ENCODE measurements at places on chromosomes 4 and X. TPM values are rescaled to one million over a fixed set of nuclear protein-coding genes. Genes with fewer than 3 reads are reported as not detected.

SPANXN3 gene
- total RNA-seq, result not detected

PPA2 gene
- total RNA-seq, result 67.0 TPM

MAGEA11 gene
- not detected for total RNA-seq

TAB3 gene
- 12.9 TPM for total RNA-seq

RTL9 gene
- 0.11 TPM for total RNA-seq

FGFBP1 gene
- 0.38 TPM for total RNA-seq

PPP1R2C gene
- total RNA-seq, result not detected

XG gene
- total RNA-seq, result 0.78 TPM

GATA1 gene
- total RNA-seq, result not detected

CXCL6 gene
- total RNA-seq, result 8.0 TPM

KCTD8 gene
- 3.7 TPM for total RNA-seq

CPZ gene
- 28.8 TPM for total RNA-seq

HSD17B13 gene
- total RNA-seq, result not detected

GASK1B gene
- total RNA-seq, result not detected

BMX gene
- not detected for total RNA-seq

TLR6 gene
- total RNA-seq, result 0.09 TPM

MAGEA3 gene
- not detected for total RNA-seq

PPP3CA gene
- total RNA-seq, result 38.0 TPM

HTR2C gene
- total RNA-seq, result 2.0 TPM

CT47B1 gene
- not detected for total RNA-seq

TRPC3 gene
- 0.57 TPM for total RNA-seq

RHOXF1 gene
- not detected for total RNA-seq

SULT1B1 gene
- not detected for total RNA-seq

KLHL4 gene
- 16.9 TPM for total RNA-seq

TBC1D19 gene
- 3.5 TPM for total RNA-seq

ERCC6L gene
- total RNA-seq, result 23.9 TPM

SERPINA7 gene
- not detected for total RNA-seq

DAPP1 gene
- total RNA-seq, result not detected

UGT2A1 gene
- not detected for total RNA-seq

MID1 gene
- total RNA-seq, result 49.3 TPM

CYBB gene
- 0.08 TPM for total RNA-seq

GLUD2 gene
- 0.26 TPM for total RNA-seq

SMS gene
- 247 TPM for total RNA-seq

Measured in H1 (cell line).